Activated T-helper 2 cell treated with anti-CD3 and anti-CD28 coated beads, Interferon-gamma antibody, Interleukin-2, Interleukin-4, amounts not matched to agents 10 μg/mL and 5 μg/mL and 100 μg/mL, durations not matched to agents 14 hours and 24 hours and 36 hours (primary cell): ENCODE measurements at places on chromosomes 7 and 10.
A peak's percentile ranks its signal among the peaks of the same experiment; 100 is the strongest.

- no peak overlapping the region for H3K27ac ChIP-seq
- H3K27me3 ChIP-seq = no peaks in the 10 kb centered on the region
- no peak for DNase-seq
- peaks cover 74% of the 10 kb centered on the region for H3K36me3 ChIP-seq
Observed at GRCh38 chr10:22604344-22605126, 109.8 kb downstream of the PIP4K2A start.

- H3K27ac ChIP-seq = no peak overlapping the region
- no peaks in the 10 kb centered on the region for H3K36me3 ChIP-seq
- peaks cover 34% of the 10 kb centered on the region for H3K27me3 ChIP-seq
- peaks cover 8% of the 10 kb centered on the region for H3K4me1 ChIP-seq
- H3K4me3 ChIP-seq = no peak overlapping the region
Observed at GRCh38 chr7:522071-522950, 2.7 kb upstream of the PDGFA start.

DNA sequence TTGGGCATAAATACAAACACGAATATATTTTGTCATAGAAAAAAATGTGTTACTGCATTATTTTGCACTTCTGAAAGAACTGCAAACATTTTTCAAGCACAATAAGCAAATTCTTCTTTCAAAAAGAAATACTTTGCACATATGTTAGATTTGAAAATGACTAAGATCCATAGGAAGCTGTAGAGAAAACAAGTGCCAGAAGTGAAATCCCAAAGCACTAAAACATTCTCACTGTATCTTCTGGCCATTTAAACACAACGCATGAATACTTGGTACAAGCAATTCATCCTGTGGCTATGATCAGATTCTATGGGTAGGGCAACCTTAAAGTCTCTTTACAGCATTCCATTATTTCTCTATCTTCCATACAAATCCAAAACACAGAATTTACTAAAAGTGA, 225.4 kb upstream of the IMMP2L start:
- no peaks in the 10 kb centered on the region for H3K27me3 ChIP-seq
- H3K4me1 ChIP-seq = no peaks in the 10 kb centered on the region
- no peaks in the 10 kb centered on the region for H3K36me3 ChIP-seq
- no peak overlapping the region for H3K4me3 ChIP-seq
- H3K27ac ChIP-seq = no peak overlapping the region

DNA sequence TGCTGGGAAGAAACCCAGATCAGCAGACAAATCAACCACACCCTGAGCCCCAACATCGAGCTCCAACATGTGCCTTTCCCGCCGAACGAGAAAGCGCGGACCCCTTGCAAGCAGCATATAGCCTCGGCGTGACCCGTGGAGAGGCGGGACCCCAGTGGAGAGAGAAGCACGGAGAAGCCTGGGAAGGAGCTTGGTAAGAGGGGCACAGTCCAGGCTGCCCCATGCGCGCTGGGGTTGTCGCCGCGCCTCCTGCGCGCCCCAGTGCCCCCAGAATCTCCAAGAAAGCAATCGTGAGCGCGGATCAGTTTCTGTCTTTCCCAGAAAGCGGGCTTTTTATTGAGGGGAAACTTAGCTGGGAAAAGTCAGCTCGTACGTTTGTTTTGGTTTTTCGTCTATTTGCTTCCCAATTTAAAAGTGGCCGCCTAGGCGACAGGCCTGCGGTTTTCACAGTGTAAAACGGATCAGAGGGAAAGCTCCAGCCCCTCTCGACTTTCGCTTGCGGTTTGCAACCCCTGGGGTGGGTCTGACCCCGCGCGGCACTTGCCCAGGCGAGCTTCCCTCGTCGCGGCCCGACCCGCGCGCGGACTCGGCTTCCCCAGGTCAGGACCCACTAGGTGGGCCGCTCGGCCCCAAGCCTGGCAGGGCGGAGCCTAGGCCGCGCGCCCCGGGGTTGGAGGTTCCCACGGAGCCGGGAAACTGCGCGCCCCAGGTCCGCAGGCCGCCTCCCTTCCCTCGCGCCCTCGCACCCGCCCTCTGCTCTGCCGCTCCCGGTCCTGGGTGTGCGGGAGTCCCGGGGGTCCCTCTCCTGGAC, 31.1 kb downstream of the SKIDA1 start:
- H3K4me3 ChIP-seq = peak overlapping the region; percentile 84
- H3K27me3 ChIP-seq = peaks cover 67% of the 10 kb centered on the region
- H3K27ac ChIP-seq = no peak overlapping the region
- peaks cover 17% of the 10 kb centered on the region for H3K4me1 ChIP-seq

GRCh38 chr10:17219024-17219423, 9.0 kb upstream of the VIM start:
- peaks cover 4% of the 10 kb centered on the region for H3K27me3 ChIP-seq
- H3K4me1 ChIP-seq = peaks cover 45% of the 10 kb centered on the region
- H3K4me3 ChIP-seq = no peak overlapping the region
- DNase-seq = no peak
- H3K27ac ChIP-seq = no peak overlapping the region

- no peaks in the 10 kb centered on the region for H3K36me3 ChIP-seq
- no peak overlapping the region for H3K27ac ChIP-seq
- H3K27me3 ChIP-seq = no peaks in the 10 kb centered on the region
- no peaks in the 10 kb centered on the region for H3K4me1 ChIP-seq
- peak; percentile 6 for DNase-seq
Observed at GRCh38 chr10:42982891-42983506, 93.9 kb upstream of the RET start.
